ENCODE measurements at places on chromosomes 6 and 20.

GRCh38 chr20:16321291-16321690 is 252.0 kb downstream of the KIF16B start:
- DNase-seq: no peak

GRCh38 chr20:906001-906520 is 10.1 kb downstream of the ANGPT4 start:
- DNase-seq: no peak

DNA sequence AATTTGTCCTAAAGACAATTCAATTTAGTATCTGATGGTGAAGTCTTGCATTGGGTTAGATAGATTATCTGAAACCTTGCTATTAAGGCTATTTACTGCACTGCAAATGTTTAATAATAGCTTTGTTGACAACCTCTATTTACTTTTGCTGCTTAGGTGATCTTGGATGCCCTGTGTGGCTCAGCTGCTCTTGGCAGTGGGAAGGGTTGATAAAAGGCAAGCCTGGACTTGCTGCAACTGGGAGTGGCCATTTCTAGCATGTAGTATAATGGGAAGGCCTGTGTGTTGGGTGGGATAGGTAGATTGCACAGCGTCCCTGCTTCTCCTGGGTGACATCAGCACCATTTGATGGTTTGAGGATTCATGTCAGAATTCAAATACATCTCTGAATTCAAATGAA is 49.1 kb downstream of the ARMC2 start:
- no peak for DNase-seq

GRCh38 chr6:145758113-145758512 is 22.8 kb upstream of the EPM2A start:
- no peak for DNase-seq

- DNase-seq: no peak
These were observed 57.3 kb downstream of the SMOC2 start for GRCh38 chr6:168498161-168498843.

DNA sequence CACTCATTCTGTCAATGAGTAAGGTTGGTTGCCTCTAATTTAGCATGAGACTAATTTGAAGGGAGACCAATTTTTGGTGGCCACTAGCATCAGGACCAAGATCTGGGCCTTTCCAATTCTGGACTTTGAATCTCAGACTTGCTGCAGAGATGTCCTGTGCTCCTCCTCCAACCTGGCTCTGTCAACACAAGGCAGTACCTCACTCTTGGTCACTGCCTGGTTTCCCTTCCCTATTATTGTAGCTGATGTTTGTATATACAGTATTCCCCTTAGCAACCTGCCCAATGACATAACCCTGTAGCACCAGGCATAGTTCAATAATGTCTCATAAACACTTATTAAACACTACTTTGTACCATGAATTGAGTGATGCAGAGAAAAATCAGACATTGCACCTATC is 50.4 kb downstream of the UNC5CL start:
- DNase-seq: no peak

DNA sequence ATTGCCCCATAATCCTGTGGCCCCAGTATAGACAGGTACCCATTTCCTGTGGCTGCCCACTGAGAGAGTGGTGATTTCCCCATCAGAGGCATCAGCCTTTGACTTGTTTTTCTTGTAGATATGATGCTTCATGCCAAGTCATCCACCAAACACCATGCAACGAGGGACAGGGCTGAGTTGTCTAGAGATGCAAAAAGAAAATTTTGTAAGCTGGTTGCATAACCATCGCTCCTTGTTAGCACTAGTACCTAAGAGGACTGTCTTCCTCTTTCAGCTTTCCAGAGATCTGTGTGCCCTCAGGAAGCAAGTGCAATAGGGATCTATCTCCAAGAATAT is 166.8 kb downstream of the BCAS1 start:
- DNase-seq: no peak

DNA sequence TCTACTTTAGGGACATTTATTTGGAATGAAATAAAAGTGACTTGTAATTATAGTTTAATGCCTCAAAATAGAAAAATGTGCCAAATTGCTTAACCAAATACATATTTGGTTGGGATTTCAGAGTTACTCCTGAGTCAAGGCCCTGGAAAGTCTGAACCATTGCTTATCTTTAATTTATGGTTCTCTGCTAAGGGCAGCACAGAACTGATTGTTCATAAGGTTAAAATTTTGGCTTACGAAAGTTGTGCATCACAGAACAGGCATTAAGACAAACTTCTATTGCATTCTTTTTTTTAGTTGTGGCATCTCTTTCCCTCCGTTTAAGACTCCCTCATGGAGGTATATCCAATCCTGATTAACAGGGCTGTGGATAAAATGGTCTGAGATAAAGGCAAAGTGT is 92.2 kb upstream of the TENT5A start:
- no peak for DNase-seq

DNA sequence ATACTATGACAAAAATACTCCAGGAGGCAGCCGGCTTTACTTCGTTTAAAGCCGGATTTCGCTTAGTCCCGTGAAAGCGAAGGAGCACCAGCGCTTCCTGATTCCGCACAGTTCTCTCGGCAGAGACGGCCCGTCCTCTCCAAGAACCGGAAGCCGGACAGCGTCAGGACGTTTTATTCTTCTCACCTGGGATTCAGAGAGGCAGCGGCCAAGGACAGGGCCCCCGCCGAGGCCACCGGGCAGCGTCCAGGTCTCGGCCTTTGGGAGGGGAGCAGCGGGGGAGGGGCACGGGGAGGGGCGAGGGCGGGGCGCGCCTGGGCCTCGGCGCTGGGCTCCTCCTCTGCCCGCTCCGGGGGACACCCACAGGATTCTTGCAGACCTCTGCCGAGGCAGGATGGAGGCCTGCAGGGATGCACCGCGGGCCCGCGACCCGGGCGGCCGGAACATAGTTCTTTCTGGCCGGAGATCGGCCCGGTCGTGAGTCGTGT is 2.8 kb upstream of the DIDO1 start:
- DNase-seq: peak; percentile 58

GRCh38 chr6:134517145-134517658 is 199.3 kb upstream of the SGK1 start:
- no peak for DNase-seq

DNA sequence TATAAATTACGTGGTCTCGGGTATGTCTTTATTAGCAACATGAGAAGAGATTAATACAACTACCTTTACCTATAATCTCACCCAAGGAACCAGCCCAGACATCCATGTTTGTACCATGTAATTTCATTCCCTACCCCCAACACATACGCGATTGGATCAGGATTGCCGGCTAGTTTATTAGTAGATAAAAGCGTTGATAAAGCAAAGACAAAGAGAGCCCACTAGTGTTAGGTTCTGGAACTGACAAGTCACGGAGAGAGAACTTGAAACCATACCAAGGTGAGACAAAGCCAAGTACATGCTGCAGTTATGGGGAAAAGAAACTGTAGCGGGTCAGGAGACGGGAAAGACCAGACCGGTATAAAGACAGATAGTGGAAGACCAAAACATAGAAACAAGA is 37.4 kb upstream of the FAM135A start:
- no peak for DNase-seq

DNA sequence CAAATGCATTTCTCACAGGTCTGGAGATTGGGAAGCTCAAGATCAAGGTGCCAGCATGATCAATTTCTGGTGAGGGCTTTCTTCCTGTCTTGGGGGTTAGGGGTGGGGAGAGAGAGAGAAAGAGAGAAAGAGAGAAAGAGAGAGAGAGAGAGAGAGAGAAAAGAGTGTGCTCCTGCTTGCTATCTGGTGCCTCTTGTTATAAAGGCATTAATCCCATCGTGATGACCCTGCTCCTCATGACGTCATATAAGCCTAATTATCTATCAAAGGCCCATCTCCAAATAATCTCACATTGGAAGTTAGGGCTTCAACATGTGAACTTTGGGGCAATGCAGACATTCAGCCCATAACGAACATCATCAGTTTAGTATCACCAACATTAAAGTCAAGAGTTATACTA is 114.8 kb downstream of the EYA4 start:
- DNase-seq: no peak

DNA sequence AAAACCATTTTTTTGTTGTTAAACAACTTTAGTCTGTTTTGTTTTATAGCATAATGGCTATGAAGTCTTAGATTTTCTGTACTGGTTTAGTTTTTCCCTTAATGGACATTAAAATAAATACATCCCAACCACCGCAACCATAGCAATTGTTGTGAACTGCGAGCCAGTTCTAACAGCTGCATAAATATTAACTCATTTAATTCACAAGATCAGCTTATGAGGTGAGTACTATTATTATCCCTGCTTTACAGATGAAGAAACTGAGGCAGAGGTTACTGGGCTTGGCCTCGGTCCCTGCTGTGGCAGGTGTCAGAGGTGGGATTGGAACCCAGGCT is 23.1 kb downstream of the MOCS3 start:
- DNase-seq: no peak

GRCh38 chr6:37172912-37173492 is 3.0 kb downstream of the PIM1 start:
- no peak for DNase-seq

DNA sequence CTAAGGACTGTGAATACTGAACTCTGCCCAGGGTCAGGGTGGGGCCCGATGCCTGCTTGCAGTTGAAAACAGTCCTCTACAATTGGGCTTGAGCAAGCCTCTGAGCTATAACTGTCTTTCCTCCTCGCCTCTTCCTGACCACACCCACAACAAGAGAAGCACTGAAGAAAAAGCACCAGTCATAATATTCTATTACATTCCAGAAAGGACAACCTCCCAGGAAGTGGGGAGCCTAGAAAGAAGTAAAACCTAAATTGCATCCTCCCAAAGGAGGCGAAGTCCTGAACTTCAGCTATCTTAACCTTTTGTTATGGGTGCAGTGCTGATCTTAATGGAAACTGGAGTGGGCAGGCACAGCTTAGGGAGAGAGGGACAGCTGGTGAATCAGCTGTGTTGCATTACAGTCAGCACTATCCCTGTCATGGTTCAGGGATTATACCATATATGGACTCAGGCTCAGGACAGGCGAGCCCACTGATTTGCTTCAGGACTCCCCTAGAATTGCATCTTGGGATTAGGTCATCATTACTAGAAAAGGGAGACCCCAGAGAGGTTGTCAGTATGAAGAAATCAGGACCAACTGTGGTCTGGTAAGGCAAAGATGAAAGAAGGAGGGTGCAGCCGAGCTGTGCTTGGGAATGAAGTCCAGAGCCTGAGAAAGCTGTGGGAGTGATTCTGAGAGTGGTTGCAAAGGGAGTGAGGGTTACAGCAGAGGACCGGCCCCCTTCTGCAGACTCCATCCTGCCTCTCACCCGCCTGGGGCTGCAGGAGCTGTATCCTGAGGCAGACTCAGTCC is 18.3 kb upstream of the TRAM2 start:
- DNase-seq: no peak
